HCT116 (cell line): ENCODE measurements at places on chromosomes 5 and 9. TPM values are rescaled to one million over a fixed set of nuclear protein-coding genes. Genes with fewer than 3 reads are reported as not detected.

GRCh38 chr9:15509931-15510788 is 610 bp downstream of the PSIP1 start:
- no peak for DNase-seq
- peaks cover 27% of the 10 kb centered on the region for H3K4me1 ChIP-seq
- peak overlapping the region; percentile 95 for H3K27ac ChIP-seq
- H3K36me3 ChIP-seq = peaks cover 22% of the 10 kb centered on the region

GRCh38 chr9:134557331-134557730 is 84.3 kb upstream of the COL5A1 start:
- no peak overlapping the region for H3K27ac ChIP-seq
- H3K36me3 ChIP-seq = no peaks in the 10 kb centered on the region
- DNase-seq = no peak
- peaks cover 19% of the 10 kb centered on the region; the same call in 1 of the 2 replicates for H3K27me3 ChIP-seq
- peaks cover 4% of the 10 kb centered on the region; the same call in 1 of the 2 replicates for H3K4me1 ChIP-seq

DNA sequence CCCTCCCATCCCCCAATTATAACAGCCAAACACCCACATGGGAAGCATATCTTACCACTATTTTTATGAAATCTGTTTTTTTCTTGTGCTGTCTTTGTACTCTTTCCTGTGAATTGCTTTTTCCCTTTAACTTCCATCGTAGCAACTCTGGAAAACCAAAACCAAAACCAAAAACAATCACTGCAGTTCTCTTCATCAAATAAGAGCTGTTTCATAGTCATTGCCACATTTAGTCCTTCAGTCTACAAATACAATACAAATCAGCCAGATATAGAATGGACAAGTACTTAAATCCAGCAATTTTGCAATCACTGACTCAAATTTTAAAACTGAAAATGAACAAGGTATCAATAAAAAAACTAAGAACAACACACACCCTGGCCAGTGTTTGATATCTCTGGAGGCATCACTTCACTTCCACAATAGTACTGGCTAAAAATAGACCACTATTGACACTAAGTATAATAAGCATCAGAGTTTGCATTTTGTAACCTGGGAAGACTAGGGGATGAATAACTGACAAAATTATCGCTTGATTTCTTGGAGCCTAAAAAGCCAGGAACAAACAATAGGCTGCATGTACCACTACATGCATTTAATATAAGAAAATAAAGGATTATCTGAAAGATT is 5.4 kb downstream of the PUM3 start:
- no peak overlapping the region for H3K27ac ChIP-seq
- H3K4me1 ChIP-seq = peaks cover 11% of the 10 kb centered on the region
- no peak for DNase-seq
- H3K27me3 ChIP-seq = no peaks in the 10 kb centered on the region
- H3K36me3 ChIP-seq = peaks cover 20% of the 10 kb centered on the region

- H3K27ac ChIP-seq = no peak overlapping the region
- no peaks in the 10 kb centered on the region for H3K4me1 ChIP-seq
These were observed 40.1 kb downstream of the PHAX start for GRCh38 chr5:126640866-126641265.

DNA sequence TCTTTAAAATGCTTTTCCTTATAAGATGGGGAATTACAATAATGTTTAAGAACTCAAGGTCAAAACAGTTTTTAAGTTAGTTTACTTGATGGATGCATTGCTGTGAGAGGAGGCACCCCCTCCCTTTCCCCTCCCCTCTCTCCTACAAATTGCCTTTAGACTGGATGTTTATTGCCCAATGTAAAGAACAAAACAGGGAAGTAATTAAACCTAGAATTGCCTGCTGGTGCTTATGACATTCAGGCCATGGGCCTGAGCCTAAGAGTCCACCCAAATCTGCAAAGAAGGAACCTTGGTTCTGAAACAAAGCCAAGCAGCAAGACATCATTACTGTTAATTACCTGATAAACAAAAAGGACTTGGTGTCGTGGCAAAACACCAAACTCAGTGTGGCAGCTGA is 630.3 kb downstream of the ISL1 start:
- H3K27ac ChIP-seq = no peak overlapping the region
- H3K4me3 ChIP-seq = no peak overlapping the region
- DNase-seq = no peak
- H3K27me3 ChIP-seq = no peaks in the 10 kb centered on the region

DNA sequence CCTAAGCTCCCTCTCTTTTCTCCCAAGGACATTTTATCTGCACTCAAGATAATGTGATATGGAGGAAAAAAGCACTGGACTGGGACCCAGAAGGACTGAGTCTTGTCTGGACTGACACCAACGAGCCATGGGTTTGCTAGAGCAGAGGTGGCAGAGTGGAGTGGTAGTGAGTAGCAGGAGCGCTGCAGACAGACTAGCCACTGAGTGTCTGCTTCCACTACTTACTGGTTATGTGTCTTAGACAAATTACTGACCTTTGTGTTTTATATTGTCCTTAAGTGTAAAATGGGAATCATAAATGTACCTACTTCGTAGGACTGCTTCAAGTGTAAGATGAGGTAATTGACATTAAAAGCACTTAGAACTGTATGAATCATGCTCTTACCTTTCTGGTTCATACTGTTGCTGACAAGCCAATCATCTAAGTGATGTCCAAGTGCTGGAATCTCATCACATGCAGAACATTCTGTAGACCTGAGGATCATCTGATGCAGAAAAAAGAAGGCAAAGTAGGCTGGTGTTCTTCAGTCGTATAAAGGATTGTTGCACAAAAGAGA is 12.5 kb upstream of the PRLR start:
- H3K27ac ChIP-seq = no peak overlapping the region
- H3K27me3 ChIP-seq = peaks cover 6% of the 10 kb centered on the region
- H3K4me3 ChIP-seq = no peak overlapping the region
- no peaks in the 10 kb centered on the region for H3K4me1 ChIP-seq

GRCh38 chr5:164073081-164073480 is 567.7 kb downstream of the MAT2B start:
- H3K4me3 ChIP-seq = no peak overlapping the region
- H3K27ac ChIP-seq = no peak overlapping the region

- no peak overlapping the region for H3K27ac ChIP-seq
- H3K4me3 ChIP-seq = no peak overlapping the region
- peaks cover 9% of the 10 kb centered on the region for H3K4me1 ChIP-seq
- no peak for DNase-seq
These were observed 17.6 kb downstream of the DCANP1 start for GRCh38 chr5:135429301-135430134.

- H3K4me3 ChIP-seq = no peak overlapping the region
- H3K27me3 ChIP-seq = peaks cover 36% of the 10 kb centered on the region
- H3K36me3 ChIP-seq = no peaks in the 10 kb centered on the region
- DNase-seq = no peak
These were observed 187.6 kb downstream of the CD180 start for GRCh38 chr5:67009028-67009427.

DNA sequence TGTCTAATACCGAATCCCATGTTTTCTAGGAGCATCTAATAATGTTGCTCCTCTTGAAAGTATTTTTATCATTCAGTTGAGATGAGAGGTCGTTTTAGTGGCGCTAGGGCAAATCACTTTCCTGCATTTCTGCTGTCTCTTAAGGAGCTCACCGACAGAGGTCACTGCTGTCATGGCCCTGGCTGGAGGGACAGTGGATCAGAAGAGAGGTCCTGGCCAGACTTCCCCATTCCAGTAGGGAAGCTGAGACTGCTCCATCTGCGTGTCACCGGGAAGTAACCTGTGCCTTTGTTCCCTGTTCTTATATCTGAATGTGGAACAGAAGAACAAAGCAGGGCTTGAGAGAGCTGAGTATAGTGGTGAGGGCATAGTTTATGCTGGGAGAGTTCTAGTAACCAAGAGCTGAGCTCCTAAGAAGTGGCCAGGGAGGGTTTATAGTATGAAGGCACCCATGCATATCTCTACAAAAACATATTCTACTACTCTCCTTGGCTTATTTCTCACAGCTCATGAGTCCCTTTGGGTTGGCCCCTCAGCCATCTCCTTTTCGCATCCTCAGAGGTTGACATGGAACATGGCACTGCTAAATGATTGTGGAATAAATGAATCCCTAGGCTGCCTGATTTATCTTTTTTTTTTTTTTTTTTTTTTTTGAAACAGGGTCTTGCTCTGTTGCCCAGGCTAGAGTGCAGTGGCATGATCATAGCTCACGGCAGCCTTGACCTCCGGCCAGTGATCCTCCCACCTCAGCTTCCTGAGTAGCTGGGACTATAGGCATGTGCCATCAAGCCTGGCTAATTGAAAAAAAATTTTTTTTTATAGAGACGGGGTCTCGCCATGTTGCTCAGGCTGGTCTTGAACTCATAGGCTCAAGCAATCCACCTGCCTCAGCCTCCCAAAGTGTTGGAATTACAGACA is 27.2 kb downstream of the ATP6V0E1 start:
- DNase-seq = no peak
- H3K27me3 ChIP-seq = no peaks in the 10 kb centered on the region

DNA sequence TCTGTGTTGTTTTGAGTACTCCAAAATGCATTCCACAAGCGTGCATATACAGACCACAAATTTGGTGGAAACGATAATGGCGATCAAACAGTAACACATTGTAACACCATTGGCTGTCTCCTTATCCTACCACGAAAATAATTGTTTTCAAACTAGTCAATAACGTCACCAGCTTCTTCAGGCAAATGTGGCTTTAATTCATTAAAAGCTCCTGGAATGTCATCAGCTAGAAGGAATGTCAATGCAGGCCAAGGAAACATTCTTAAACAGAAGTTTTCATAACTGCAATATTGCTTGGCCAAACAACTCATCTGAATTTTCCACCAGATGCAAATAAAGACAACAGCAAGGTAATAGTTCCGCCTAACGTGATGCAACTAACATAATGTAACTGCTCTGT is 71.6 kb upstream of the XPA start:
- no peaks in the 10 kb centered on the region for H3K4me1 ChIP-seq
- H3K27me3 ChIP-seq = no peaks in the 10 kb centered on the region; the same call in 1 of the 2 replicates
- no peaks in the 10 kb centered on the region for H3K36me3 ChIP-seq
- no peak overlapping the region for H3K4me3 ChIP-seq

GRCh38 chr9:76552181-76552580 is 93.2 kb downstream of the GCNT1 start:
- H3K27ac ChIP-seq = no peak overlapping the region
- no peaks in the 10 kb centered on the region for H3K36me3 ChIP-seq
- no peaks in the 10 kb centered on the region for H3K4me1 ChIP-seq

DNA sequence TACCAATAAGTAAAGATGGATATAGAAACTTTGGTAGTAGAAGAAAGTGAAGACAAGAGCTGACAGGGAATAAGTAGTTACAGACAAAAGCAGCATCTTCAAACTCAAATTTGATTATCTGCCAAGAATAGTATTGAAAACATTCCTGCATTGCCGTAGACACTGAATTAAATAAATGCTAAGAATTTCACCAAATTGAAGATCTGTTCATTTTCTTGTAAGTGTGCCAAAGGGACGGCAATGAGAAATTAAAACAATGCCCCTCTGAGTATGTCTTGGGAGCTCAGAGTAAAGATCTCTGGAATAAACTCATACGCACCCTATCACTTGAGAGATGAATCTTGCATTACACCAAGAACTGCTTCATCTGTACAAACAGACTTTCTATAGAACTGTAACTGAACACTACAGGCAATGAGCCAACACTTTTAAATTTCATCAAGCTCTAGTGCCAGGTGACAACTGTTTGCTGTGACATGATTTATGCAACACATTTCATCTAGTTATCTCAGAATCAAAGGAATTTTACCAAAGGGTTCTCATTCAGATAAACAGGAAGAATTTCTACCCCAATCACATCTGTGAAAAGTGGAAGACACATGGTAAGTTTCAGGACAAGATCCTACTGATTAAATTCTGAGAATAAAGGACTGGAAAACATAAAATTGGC is 66.9 kb downstream of the RFX3 start:
- DNase-seq = no peak
- no peak overlapping the region for H3K4me3 ChIP-seq
- H3K27ac ChIP-seq = no peak overlapping the region
- no peaks in the 10 kb centered on the region for H3K4me1 ChIP-seq
- H3K36me3 ChIP-seq = no peaks in the 10 kb centered on the region

GRCh38 chr5:96280946-96281393 is 152.1 kb downstream of the PCSK1 start:
- no peaks in the 10 kb centered on the region for H3K27me3 ChIP-seq
- no peaks in the 10 kb centered on the region for H3K4me1 ChIP-seq
- no peak overlapping the region for H3K27ac ChIP-seq
- H3K36me3 ChIP-seq = no peaks in the 10 kb centered on the region
- H3K4me3 ChIP-seq = no peak overlapping the region

DNA sequence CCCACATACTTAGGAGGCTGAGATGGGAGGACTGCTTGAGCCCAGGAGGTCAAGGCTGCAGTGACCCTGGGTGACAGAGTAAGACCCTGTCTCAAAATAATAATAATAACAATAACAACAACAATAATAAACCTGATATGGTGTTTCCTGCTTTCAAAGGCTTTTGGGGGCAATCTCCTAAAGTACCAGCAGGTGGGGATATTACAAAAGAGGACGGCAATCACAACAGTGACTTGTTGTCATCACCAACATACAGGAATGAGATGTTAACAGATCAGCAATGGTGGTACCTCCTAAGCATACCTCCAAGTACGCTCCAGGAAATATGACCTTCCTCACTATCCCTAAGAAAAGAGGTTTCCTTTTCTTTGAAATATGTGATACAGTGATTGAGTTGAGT is 91.1 kb upstream of the RNF180 start:
- DNase-seq = no peak
- no peaks in the 10 kb centered on the region for H3K27me3 ChIP-seq

- no peak overlapping the region for H3K4me3 ChIP-seq
- 0 out of 2 replicates have a peak, but pooled peaks cover 4% of the 10 kb centered on the region for H3K27me3 ChIP-seq
- no peaks in the 10 kb centered on the region for H3K4me1 ChIP-seq
- no peaks in the 10 kb centered on the region for H3K36me3 ChIP-seq
These were observed 55.7 kb upstream of the COL15A1 start for GRCh38 chr9:98887918-98888510.

GRCh38 chr9:137412431-137412830 is 10.5 kb downstream of the EXD3 start:
- no peak overlapping the region for H3K4me3 ChIP-seq
- H3K4me1 ChIP-seq = peaks cover 43% of the 10 kb centered on the region
- DNase-seq = no peak
- H3K27me3 ChIP-seq = no peaks in the 10 kb centered on the region
- peak overlapping the region; percentile 95 for H3K27ac ChIP-seq

DNA sequence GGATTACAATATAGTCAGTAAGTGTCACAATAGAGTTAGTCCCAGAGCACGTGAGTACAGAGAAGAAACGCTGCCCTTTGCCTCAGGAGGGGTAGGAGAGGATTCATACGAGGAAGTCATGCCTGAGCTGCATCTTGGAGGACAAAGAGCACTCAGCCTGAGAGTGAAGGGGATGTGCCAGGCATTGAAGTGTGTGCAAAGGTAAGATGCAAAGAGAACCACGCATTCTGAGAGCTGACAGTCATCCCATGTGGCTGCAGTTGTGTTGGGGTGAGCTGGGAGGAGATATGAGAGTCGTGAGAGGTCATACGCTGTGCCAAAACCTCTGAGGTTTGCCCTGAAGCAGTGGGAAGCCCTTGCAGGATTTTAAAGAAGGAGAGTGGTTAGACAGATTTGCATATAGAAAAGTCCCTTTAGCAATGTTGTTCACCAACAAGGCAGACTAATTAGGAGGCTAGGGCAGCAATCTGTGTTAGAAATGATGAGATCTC is 97.5 kb downstream of the PIP5K1B start:
- H3K36me3 ChIP-seq = no peaks in the 10 kb centered on the region
- peaks cover 53% of the 10 kb centered on the region for H3K27me3 ChIP-seq
- DNase-seq = no peak
- H3K4me3 ChIP-seq = no peak overlapping the region
- no peak overlapping the region for H3K27ac ChIP-seq

Gene SREK1
- 65.6 TPM for total RNA-seq

Gene MEIKIN
- not detected for total RNA-seq

Gene HMMR
- 54.9 TPM for total RNA-seq

Gene CDH6
- 0.12 TPM for total RNA-seq

Gene SLC6A7
- total RNA-seq = not detected

Gene SLC2A6
- 10.7 TPM for total RNA-seq

Gene GABRA6
- not detected for total RNA-seq

Gene C5orf52
- total RNA-seq = not detected

Gene ENTPD8
- 1.7 TPM for total RNA-seq
